ENCODE measurements at places on chromosomes 5 and 9.

- no peak for DNase-seq
Observed at GRCh38 chr5:4520559-4520958, 619.6 kb upstream of the ADAMTS16 start.

- DNase-seq = no peak
Observed at GRCh38 chr9:98255061-98255577, 330 bp downstream of the TBC1D2 start.

- DNase-seq = no peak
Observed at GRCh38 chr5:14225173-14225834, 82.2 kb downstream of the TRIO start.

DNA sequence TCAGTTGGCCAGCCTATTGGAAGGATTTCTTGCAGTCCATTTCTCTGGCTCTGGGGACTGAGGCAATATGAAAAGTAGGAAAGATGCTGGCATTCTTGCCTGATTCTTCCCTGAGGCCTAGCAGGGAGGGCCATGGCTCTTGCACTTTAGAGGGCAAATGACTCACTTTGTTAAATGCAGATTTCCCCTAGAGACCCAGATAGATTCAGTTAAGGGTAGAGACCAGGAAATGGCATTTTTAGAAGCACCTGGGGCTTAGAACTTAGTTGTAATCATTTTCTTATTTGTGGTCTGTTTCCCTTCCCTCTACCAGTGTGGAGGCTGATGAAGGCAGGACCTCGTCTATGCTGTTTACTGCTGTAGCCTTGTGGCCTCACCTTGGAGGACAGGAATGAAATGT is 112.8 kb upstream of the NR3C1 start:
- DNase-seq = no peak

DNA sequence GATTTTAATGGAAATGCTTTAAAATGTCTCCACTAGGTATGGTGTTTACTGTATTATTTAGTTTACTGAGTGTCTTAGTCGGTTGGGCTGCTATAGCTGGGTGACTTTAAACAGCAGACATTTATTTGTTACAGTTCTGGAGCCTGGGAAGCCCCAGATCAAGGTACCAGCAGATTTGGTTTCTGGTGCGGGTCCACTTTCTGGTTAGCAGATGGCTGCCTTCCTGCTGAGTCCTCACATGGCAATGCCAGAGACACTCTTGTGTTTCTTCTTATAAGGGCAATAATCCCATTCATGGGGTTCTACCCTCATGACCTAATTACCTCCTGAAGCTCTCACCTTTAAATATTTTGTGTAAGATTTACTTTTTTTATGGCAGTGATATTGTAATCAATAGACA is 715 bp upstream of the OR1J4 start:
- no peak for DNase-seq

GRCh38 chr9:133986061-133986460 is 6.1 kb downstream of the VAV2 start:
- no peak for DNase-seq

DNA sequence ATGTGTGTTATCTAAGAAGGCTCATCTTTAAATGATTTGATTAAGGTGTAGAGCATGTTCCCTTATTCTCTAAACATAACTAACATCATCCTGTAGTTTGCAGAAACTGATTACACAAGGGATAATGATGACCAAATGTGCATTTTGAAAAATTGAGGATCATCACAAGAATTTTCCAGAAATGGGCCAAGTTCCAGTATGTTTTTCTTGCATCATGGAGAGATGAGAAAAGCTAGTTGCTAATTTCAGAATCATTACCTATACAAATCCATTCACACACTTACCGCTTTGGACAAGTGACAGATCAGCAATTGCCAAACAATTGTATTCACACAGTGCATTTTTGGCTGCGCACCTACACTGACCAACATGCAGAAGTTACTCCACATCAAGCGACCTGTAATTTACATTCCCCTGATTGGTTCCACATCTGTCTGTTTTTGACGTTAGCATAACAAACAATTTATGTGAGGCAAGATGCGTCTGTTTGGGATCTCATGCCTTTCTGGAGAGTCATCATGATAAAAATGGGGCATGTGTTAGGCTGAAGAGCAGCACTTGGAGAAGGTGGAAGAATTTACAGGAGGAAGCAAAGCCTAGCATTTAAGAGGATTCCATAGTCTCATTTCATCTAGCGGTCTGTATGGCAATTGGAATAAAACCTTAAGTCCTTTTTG is 2.8 kb upstream of the BNC2 start:
- no peak for DNase-seq

DNA sequence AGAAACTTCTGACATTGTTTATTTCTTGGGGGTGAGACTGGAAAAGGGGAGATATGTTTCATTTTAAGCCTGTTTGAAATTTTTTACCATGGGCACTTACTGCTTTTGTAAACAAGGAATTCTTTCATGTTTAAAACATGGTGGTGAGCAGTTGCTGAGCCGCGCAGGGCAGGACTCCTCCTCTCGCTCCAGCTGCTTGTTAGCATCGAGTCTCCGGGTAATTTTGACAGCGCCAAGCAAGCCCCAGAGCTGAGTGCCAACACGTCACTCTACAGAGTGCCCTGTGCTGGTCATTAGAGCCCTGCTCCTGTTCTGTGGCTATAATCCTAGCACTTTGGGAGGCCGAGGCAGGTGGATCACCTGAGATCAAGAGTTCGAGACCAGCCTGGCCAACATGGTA is 116.5 kb upstream of the MSX2 start:
- no peak for DNase-seq

DNA sequence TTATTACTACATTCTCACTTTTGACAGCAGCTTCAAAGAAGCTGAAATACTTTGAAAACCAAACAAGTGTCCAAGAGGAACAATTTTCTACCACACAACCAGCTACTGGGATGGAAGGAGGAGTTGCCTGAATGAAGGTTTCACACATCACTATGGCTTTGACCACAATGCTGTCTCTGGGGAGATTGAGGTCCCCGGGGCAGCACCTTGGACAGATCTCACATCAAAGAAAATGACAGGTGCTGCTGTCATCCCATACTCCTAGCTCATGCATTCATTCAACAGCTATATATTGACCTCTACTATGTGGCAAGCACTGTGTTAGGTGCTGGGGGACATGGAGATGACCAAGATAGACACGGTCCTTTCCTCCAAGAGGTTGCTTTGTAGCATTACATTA is 233.2 kb upstream of the RASEF start:
- no peak for DNase-seq

DNA sequence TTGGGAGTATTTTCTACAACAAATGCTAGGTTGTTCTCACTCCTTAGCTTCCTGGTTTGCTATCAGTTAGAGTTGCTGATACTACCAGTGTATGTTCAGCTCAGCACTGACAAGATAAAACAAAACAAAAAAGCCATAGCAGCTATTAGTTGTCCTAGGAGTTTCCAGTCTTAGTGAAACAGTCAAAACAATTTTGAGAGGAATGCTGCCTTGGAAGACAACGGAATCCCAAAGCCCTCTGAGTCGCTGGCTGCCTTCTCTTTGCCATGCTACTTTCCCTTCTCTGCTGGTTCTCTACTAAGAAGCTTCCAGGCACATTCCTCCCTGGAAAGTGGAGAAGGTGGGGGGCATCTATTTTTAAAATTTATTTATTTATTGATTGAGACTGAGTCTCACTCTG is 5.4 kb upstream of the CREBRF start:
- DNase-seq = no peak

DNA sequence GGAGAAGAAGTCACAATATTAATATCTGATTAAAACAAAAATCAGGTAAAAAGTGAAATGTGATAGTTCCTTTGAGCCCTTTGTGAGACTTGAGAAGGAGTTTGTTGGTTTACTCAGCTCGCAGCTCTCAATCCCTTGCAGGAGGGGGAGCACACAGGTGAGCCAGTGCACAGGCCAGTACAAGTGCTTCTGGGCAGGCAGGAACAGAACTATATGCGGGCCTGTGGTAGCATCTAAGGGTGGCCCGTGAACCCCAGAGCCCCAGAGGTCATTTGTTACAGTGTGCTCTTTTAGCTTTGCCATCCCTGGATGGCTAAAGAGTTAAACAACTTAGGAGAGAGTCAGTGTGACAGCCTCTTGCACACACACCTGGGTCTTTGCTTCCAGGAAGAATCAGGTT is 215.3 kb upstream of the EDIL3 start:
- no peak for DNase-seq

DNA sequence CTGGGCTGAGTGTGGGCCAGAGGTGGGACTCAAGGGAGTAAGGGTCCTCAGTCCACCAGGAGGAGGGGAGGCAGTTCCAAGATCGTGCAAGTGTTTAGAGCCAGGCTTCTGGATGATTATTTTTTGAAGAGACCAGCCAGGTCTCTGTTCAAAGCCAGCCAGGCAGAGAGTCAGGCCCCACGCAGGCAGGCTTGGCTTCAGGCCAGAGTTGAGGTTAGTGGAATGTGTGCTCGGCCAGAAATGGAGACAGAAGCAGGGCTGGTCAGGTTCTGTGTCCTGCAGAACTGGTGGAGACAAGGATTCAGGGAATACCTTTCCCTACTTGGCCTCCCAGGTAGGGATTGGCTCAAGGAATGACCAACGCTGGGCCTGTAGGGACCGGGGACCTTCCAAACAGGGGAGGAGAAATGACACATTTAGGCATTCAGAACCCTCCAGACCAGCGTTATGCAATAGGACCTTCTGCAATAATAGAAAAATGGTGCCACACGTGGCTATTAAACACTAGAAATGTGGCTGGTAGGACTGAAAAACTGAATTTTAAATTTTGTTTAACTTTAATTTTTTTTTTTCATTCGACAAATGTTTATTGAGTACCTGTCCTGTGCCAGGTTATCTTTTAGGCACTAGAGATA is 106.2 kb downstream of the CMYA5 start:
- DNase-seq = peak; percentile 10

- peak; percentile 92 for DNase-seq
Observed at GRCh38 chr9:32384364-32385151, at the start of gene ACO1. TSS of gene ACO1 (plus strand) at chr9:32384643. CDS start at chr9:32405507, 20,864 bp downstream.

- peak; percentile 64 for DNase-seq
Observed at GRCh38 chr9:135602789-135603481, 36.4 kb downstream of the GLT6D1 start.

DNA sequence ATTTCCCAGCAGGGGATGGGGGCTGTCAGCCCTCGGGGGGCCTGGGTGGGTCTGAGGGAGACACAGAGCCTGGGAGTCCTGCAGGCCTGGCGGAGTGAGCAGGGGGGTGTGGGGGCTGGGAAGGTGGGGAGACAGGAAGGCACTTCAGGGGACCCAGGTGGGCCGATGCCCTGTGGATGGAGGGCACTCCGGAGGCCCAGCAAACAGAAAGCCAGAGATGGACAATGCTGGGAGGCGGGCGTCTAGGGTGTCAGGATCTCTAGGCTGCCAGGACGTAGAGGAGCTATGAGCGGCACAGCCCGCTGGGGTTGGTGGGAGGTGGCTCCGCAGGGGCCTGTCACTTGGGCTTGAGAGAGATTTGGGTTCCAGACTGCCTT is 87.6 kb upstream of the COL5A1 start:
- DNase-seq = no peak

GRCh38 chr5:143024228-143024920 is 254.2 kb downstream of the ARHGAP26 start:
- DNase-seq = no peak

DNA sequence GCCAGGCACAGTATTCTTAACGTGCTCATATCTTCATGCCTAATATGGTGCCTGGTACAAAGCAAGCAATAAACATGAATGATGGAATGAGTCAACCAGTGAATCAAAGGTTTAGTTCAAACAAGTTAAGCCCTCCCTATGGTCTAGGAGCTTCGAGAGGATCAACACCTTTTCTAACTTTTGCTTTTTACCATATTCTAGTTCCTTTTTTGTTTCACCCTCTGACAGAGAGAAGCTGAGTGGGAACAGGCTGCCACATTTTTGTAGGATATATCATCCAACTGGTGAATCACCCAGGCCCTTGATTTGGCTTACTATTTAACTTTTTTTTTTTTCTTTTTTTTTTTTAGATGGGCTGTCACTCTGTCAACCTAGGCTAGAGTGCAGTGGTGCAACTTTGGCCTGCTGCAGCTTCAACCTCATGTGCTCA is 39.3 kb upstream of the TNC start:
- DNase-seq = no peak

- DNase-seq = no peak
Observed at GRCh38 chr5:378301-378891, 56.9 kb downstream of the AHRR start.

DNA sequence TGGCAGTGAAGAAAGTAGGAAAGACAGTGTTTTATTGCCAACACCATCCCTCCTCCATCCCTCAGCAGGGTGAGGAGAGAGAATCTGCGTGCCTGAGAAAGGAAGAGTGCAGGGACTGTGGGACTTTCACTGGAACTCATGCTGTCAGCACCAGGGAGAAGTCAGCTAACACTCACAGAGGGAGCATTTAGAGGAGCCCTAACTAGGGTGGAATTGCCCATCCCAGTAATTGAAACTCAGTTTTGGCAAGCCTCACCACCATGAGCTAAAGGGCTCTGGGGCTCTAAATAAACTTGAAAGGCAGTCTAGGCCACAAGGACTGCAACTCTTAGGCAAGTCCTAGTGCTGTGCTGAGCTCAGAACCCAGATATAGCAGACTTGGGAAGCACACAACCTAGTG is 622.3 kb downstream of the SEMA5A start:
- no peak for DNase-seq

Data from suppressor macrophage treated with lipopolysaccharide for 4 hours (primary cell).